Lung (tissue), 17 donors: ENCODE measurements at places on chromosomes 1 and 21. TPM values are rescaled to one million over a fixed set of nuclear protein-coding genes. Genes with fewer than 3 reads are reported as not detected.

DNA sequence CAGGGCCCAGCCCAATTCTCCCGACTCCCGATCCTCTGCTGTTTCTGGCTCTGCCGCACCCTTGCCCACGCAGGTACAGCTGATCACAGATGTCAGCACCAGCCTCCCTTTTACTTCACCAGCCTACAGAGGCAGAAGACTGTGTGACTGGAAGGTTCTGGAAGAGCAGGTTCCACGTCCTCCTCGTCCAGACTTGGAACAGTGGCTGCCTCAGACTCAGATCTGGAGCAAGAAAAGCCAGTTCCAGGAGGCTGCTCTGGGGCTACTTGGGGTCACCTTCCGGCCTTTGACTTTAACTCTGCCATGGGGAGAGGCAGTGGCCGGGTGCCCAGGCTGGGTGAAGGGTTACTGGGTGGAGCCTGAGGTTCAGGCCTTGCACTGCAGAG lies 16.1 kb upstream of the KLHDC7A start:
- H3K4me3 ChIP-seq, result no peak overlapping the region
- no peak overlapping the region for H3K27ac ChIP-seq
- H3K4me1 ChIP-seq, result peaks cover 2% of the 10 kb centered on the region

- H3K27me3 ChIP-seq, result no peaks in the 10 kb centered on the region
- H3K36me3 ChIP-seq, result no peaks in the 10 kb centered on the region
- H3K4me3 ChIP-seq, result no peak overlapping the region
- no peak overlapping the region for H3K27ac ChIP-seq
- no peaks in the 10 kb centered on the region for H3K4me1 ChIP-seq
Observed at GRCh38 chr1:210635108-210635507, 306.4 kb downstream of the HHAT start.

- no peak for DNase-seq
- no peak overlapping the region for H3K4me3 ChIP-seq
- no peaks in the 10 kb centered on the region for H3K36me3 ChIP-seq
- H3K27ac ChIP-seq, result no peak overlapping the region
- no peaks in the 10 kb centered on the region for H3K27me3 ChIP-seq
Observed at GRCh38 chr1:205137901-205138300, 16.1 kb upstream of the RBBP5 start.

DNA sequence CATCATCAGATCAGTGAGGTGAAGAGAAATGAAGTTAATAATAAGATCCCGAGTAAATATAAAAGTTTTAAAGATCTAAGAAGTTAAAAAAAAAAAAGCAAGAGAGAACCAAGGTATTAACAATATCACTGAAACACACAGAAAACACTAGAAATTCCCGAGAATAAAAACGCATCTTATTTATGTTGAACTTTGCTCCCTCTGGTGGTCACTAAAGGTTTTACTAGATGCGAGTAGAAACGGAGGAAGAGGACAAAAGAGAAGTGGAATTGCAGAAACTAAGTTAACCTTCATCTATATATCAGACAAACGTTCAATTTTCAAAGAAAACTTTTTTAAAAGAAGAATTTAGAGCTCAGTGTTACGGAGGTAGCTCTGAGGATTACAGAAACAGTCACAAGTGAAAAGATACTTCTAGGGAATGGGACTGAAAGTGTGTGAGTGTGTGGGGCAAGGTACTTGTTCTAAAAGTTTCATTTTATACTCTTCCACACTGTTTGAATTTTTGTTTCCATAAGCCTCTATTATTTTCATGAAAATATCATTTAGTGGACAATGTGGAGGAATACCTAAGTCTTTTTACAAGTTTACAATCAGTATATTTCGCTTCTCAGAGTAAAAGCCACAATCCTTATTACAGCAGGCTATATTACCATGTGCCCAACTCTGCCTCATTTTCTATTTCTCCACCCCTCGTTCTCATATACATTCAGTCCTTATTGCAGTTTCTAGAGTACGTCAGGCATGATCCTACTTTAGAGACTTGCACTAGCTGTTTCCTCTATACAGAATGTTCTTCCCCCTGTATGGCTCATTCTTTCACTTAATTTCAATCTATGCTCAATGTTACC lies 19.7 kb downstream of the ACBD6 start:
- H3K4me1 ChIP-seq, result peaks cover 3% of the 10 kb centered on the region
- DNase-seq, result no peak
- H3K36me3 ChIP-seq, result peaks cover 16% of the 10 kb centered on the region

DNA sequence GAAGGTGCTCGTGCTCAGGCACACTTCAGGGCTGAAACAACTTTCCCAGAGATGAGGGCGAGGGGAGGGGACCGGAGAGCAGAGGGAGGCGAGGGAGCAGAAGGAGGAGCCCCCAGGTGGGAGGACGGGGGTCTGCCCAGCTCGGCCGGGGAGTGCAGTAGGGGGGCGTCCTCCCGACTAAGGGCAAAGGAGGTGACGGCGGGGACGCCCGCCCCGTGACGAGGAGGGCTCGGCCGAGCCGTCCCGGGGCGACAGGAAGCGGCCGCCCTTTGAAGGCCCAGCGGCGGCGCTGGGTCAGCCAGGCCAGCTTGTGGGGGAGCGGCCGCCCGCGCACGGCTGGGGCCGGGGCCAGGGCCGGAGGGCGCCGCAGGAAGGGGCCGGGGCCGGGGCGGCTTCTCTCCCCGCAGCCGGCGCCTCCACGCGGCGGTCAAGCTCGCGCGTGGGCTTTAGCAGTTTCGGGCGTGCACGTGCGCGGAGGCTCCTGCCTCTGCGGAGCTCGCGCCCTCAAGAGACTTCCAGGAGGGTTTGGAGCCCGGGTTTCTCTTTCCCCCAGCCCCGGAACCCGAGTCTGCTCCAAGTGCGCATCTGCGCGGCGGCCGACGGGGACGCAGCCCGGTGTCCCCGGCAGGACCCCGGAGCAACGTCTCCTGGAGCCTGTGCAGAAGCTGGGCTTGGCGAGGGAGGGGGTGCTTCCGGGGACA lies 100.8 kb upstream of the SLC45A1 start:
- DNase-seq, result peak; percentile 78
- H3K27ac ChIP-seq, result peak overlapping the region; percentile 84
- peak overlapping the region; percentile 6 for H3K4me3 ChIP-seq
- H3K36me3 ChIP-seq, result no peaks in the 10 kb centered on the region
- H3K27me3 ChIP-seq, result no peaks in the 10 kb centered on the region
- H3K4me1 ChIP-seq, result peaks cover 15% of the 10 kb centered on the region

DNA sequence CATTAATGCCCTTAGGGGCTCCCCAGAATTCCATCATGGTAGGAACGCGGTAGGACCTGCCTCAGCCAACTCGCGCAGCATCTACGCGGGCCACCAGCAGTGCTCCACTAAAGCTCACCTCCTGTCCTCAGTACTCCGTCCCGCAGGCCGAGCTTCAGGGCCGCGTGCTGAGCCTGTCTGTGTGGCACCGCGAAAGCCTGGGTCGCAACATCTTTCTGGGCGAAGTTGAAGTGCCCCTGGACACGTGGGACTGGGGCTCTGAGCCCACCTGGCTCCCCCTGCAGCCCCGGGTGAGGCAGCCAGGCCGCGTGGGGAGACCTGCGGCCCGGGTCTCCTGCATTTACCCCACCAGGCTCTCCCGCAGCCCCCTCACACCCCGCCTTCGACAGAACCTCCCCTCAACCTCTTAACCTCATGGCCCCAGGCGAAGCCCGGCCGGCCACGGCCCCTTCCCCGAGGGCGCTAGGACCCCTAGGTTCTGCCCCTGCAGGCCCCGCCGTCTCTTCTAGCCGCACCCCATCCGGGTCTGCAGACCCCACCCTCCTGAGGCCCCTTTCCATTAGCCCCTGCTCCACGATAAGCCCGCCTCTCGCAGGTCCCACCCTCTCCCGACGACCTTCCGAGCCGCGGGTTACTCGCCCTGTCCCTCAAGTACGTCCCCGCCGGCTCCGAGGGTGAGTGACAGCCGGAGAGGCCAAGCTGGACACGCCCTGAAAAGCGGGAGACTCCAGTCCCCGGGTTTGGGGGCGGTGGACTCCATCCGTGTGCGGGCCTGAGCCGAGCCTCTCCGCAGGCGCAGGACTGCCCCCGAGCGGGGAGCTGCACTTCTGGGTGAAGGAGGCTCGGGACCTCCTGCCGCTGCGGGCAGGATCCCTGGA lies 9.1 kb downstream of the SYTL1 start:
- H3K4me3 ChIP-seq, result no peak overlapping the region
- H3K27ac ChIP-seq, result peak overlapping the region; percentile 3
- peak; percentile 51 for DNase-seq
- no peaks in the 10 kb centered on the region for H3K27me3 ChIP-seq
- H3K4me1 ChIP-seq, result peaks cover 22% of the 10 kb centered on the region
- peaks cover 4% of the 10 kb centered on the region for H3K36me3 ChIP-seq

PDC gene
- total RNA-seq, result not detected

SYT11 gene
- total RNA-seq, result 22.4 TPM
